ENCODE measurements at places on chromosomes 7 and 10.

DNA sequence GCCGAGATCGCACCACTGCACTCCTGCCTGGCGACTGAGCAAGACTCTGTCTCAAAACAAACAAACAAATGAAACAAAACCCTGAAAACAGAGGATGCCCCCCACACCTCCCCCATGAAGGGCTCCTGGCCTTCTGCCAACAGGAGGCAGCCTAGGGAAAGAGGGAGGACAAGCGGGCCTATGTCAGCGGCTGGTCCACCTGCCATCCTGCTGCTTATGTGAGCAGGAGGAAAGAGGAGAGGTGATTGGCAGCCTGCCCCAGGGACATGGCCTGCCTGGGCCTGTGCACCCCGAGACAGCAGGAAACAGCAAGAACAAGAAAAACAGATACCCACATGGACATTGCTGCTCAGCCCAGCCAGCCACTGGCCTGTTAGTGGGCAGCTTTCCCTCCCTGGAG lies 9.1 kb upstream of the ZNF316 start:
- DNase-seq: peak; percentile 63

GRCh38 chr7:129779602-129780256 lies 168.2 kb downstream of the NRF1 start:
- peak; percentile 82 for DNase-seq

DNA sequence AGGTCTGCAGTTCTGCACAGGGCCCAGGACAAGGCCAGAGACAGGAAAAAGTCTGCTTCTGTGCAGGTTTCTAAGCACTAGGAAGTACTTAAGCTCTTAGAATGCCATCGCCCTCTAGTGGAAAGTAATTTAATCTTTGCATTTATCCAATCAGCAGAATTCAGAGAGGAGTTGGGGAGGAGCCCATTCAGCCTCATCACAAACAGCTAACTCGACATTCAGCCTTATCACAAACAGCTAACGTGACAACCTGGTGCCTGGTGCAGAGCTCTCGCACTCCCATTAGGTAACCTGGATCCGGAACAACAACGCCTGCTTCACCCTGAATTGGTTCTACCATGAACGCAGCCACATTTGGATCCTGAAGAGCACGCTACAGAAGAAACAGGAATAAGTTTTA lies 15.2 kb downstream of the OAT start:
- peak; percentile 71 for DNase-seq

GRCh38 chr10:125248489-125248888 lies 88.1 kb upstream of the CTBP2 start:
- no peak for DNase-seq
